K562 (cell line): ENCODE measurements at places on chromosomes 16 and 17. TPM values are rescaled to one million over a fixed set of nuclear protein-coding genes. Genes with fewer than 3 reads are reported as not detected.
A peak's percentile ranks its signal among the peaks of the same experiment; 100 is the strongest.

DNA sequence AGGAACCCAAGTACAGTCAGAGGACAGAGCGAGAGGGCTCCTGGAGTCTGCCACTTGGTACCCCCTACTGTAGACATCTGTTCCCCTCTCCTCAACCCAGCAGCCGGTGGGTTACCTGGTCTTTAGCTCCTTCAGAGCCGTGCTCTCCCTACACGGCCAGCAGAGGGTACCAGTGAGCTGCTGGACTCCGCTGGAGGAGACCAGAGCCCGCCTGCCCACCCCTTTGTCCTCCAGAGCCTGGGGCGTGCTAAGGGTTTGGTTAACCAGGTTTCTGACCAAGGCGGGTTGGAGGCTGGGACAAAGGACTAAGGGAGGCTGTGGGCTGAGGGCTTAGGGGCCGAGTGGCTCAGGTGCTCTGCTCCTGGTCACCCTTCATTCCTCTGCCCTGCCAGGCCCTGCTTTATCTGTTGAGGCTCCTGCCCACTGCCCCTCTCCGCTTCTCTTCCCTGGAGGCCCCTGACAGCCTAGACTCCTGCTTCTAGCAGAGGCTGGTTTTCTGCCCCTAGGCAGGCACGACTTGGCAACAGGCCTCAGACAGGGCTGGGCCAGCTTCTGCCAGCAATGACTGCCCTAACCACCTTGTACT, 2.7 kb upstream of the HSD11B2 start:
- no peak overlapping the region for H3K4me3 ChIP-seq
- H3K4me1 ChIP-seq: peaks cover 8% of the 10 kb centered on the region; the same call in 2 of the 3 replicates
- no peak overlapping the region for H3K27ac ChIP-seq
- no peaks in the 10 kb centered on the region for H3K36me3 ChIP-seq

GRCh38 chr17:51848451-51848850, 310.1 kb downstream of the CA10 start:
- no peaks in the 10 kb centered on the region for H3K27me3 ChIP-seq
- DNase-seq: no peak
- H3K4me3 ChIP-seq: no peak overlapping the region

- H3K27me3 ChIP-seq: peaks cover 59% of the 10 kb centered on the region
- H3K4me1 ChIP-seq: peaks cover 6% of the 10 kb centered on the region; the same call in 1 of the 2 replicates
- no peak for DNase-seq
- no peak overlapping the region for H3K4me3 ChIP-seq
Measured at GRCh38 chr16:84314814-84315213, 20.1 kb downstream of the WFDC1 start.

DNA sequence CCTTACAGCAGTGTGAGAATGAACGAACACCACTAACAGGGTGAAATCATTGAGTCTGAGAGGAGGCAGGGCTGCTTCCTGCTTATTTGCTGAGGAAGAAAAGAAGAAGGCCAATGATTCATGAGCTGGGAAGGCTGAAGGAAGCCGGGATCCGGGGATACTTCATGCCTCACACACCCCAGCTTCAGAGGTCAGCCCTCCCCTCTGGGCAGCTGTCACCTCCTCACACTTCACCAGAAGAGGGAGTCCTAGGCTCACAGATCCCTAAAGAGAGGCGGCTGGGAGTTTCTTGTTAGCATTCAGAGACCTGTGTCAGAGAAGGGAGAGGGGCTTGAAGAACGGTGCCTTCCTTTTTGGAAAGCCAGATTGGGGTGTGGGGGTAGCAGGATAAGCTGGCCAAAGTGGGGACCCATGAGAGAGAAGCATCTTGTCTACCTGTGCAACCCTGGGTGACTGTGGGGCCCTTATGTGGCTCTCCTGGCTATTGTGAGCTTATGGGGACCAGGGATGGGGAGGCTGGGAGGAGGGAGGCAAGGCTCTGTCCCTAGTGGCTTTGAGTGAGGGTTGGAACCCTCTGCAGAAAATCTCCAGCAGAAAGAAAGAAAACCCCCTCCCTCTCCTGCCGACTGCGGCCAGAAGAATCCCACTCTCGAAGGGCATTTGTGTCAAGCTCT, 94.6 kb downstream of the RGS9 start:
- no peaks in the 10 kb centered on the region for H3K36me3 ChIP-seq
- no peak overlapping the region for H3K27ac ChIP-seq
- peaks cover 12% of the 10 kb centered on the region for H3K4me1 ChIP-seq
- DNase-seq: peak; percentile 77
- peaks cover 10% of the 10 kb centered on the region; the same call in 1 of the 3 replicates for H3K27me3 ChIP-seq
- H3K4me3 ChIP-seq: no peak overlapping the region

DNA sequence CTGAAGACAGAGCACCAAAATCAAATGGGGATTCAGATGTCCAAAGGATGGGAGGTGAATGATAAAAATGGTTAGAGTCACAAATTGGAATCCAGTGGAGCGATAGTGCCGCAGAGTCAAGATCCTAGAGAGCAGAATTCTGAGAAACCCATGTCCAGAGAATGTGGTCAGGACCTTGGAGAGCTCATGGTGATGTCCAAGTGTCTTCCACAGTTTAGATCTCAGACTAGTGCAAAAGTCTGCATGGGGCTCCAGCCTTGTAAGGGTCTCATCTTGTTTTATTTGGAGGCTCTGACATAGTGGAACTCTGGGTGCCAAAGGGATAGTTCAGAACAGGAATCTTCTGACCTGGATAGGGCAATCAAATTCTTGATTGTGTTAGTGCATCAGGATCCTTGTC, 245.9 kb upstream of the HSBP1 start:
- DNase-seq: no peak
- no peak overlapping the region for H3K27ac ChIP-seq
- no peak overlapping the region for H3K4me3 ChIP-seq
- H3K36me3 ChIP-seq: no peaks in the 10 kb centered on the region
- no peaks in the 10 kb centered on the region for H3K27me3 ChIP-seq

DNA sequence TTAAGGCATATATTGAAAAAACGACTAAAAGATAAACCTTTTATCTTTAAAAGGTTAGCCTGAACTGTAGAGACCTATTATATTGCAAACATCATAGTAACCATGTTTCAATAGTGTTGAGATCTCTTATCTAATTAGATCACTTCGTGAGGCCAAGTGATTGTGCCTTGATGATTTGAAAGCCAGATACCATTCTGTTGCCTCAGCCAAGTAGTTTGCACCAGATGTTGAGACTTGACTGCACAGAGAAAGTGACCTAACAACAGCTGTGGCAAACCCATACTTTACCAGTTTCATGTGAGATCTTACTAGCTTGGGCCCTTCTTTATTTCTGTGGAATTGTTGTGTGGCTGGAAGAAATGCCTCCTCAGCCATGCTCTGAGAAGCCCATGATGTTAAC, 717.3 kb downstream of the KCNJ2 start:
- no peak overlapping the region for H3K4me3 ChIP-seq
- H3K36me3 ChIP-seq: no peaks in the 10 kb centered on the region
- no peak for DNase-seq
- H3K27ac ChIP-seq: no peak overlapping the region

DNA sequence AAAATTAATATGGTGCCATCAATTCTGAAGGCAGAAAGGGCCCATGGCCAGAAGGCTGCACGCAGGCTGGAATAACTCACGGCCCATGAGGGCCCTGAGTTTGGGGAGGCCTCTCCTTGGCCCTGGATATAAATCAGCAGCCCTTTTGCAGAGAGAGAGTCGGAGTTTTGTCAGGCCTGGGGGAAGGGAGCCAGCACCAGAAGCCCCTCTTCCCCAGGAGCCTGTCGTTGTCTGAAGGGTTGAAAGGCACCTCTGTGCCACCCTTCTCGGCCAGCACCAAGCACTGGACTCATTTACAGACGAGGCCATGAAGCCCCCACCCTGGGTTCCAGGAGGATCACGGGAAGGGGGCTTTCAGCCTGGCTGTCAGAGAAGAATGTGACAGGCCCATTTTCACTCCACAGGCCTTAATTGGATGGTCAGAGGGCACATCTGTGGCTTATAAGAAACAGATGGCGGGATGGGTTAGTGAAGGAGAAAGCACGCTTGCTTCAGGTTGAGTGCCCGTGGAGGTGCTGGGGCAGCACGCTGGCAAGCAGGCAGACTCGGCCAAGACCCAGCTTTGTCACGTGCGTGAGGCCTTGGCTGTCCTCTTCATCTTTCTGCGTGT, 140.6 kb downstream of the CLEC16A start:
- peaks cover 22% of the 10 kb centered on the region for H3K4me1 ChIP-seq
- peaks cover 4% of the 10 kb centered on the region; the same call in 2 of the 3 replicates for H3K36me3 ChIP-seq
- no peak overlapping the region for H3K4me3 ChIP-seq
- 0 out of 3 replicates have a peak overlapping the region, but pooled peaks have one; percentile 46 for H3K27ac ChIP-seq
- no peaks in the 10 kb centered on the region for H3K27me3 ChIP-seq

DNA sequence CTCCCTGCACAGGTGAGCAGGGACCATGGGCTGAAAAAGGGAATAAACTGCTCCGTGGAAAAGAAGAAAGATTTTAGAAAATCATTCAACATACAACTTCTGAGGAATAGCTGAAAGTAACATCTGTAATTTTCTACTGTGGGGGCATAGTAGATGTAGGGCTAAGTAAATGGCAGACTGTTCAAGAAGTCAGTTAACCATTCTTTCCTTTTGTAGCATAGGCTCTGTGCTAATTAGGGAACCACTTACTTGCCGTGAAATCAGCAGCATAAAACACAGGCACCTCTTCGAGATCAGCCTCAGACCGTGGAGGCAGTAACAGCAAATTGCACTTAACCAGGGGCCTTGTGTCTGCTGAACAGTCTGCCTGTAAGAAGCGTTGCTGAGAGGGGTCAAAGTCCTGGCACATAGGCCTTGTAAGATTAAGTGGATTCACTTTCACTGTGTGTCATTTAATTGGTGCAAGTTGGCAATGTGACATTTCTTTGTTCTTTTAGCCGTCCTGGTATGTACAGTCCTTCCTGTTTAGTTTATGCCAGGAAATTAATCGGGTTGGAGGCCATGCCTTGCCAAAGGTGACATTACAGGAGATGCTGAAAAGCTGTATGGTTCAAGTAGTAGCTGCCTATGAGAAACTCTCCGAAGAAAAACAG, 10.4 kb downstream of the COG1 start:
- H3K27me3 ChIP-seq: no peaks in the 10 kb centered on the region
- H3K27ac ChIP-seq: no peak overlapping the region
- H3K36me3 ChIP-seq: peaks cover 97% of the 10 kb centered on the region
- no peak for DNase-seq
- H3K4me3 ChIP-seq: no peak overlapping the region

DNA sequence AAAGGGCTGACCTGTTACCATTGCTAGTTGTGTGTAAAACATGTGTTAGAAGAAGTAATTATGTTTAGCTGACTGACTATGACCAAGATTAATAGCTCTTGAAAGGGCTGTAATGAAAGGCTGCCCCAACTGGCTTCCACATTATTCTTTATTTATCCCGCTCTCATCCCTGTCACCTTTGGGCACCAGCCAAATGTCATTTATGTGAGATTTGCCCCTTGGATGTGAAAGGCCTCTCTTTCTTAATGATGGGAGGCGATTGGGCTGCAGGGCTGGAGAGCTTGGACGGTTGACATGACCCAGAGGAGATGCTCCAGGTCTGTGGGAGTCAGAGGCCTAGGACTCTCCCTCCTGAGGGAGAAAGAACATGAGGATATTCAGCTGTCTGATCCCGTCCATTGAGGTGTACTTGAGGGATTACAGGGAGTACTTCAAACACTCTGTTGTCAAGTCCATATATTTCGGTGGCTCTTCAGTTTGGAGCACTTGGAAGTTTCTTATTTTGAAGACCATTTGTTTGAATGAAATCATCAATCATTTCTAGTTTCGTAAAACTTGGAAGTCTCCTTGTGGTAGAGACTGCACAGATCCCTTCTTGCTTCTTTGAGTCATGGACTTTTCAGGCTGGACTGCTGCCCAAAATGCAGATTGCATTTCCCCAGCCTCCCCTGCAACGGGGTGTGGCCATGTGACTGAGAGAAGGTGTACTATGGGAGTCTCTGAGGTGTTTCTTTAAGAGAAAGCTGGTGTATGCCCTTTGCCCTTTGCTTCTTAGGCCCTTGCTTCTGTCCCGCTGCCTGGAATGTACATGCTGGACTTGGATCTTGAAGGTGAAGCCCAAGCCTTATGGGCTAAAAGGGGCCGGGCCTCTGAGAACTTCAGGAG, 51.3 kb downstream of the FTO start:
- H3K36me3 ChIP-seq: no peaks in the 10 kb centered on the region
- no peaks in the 10 kb centered on the region for H3K4me1 ChIP-seq
- peak; percentile 58 for DNase-seq
- no peak overlapping the region for H3K4me3 ChIP-seq
- H3K27me3 ChIP-seq: no peaks in the 10 kb centered on the region

GRCh38 chr16:73251608-73252007, 203.7 kb upstream of the ZFHX3 start:
- no peaks in the 10 kb centered on the region for H3K27me3 ChIP-seq
- no peak for DNase-seq
- no peak overlapping the region for H3K4me3 ChIP-seq
- H3K27ac ChIP-seq: no peak overlapping the region
- H3K4me1 ChIP-seq: no peaks in the 10 kb centered on the region
- H3K36me3 ChIP-seq: no peaks in the 10 kb centered on the region

DNA sequence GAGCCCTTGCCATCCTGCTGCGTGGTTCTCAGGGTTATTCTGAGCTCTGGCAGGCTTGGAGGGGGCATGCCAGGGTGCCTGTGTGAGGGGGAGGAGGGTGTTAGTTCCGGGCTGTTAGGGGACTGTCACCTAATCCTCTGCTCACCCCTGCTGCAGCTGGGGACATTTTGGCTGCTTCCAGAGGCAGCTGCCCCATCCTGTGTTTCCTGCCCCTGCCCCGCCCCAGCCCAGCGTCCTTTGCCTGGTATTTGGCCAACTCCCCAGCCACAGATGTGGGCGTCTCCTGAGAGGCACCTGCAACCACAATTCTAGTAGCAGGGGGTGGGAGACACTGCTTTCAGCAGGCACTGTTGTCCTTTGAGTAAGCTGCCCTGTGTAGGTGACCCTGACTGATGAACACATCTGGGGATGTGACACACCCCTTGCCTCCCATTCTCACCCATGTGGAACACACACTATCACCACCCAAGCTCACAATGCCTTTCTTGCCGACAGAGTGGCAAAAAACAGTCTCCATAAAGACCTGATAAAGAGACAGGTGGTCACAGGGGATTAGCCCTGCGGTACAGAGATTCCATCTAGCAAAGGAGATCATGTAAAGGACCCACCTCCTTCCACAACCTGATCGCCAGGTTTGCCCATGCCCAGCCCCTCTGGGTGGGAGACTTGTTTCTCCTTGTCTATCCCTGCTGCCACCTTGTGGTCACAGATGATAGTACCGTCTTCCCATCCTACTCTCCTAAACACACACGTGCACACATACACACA, at the start of gene CHRNE:
CHRNE (minus strand) TSS at position 48 of the 768 bp plus-strand sequence; CDS start at position 13, 35 bp downstream.
- no peaks in the 10 kb centered on the region for H3K36me3 ChIP-seq
- peak within 1 kb of the TSS; percentile 30; the same call in 2 of the 3 replicates for H3K27ac ChIP-seq
- no peak within 1 kb of the TSS for H3K4me3 ChIP-seq
- peaks cover 14% of the 10 kb centered on the region for H3K4me1 ChIP-seq
- DNase-seq: peak; percentile 43
- no peaks in the 10 kb centered on the region for H3K27me3 ChIP-seq

NPIPB5 gene
- total RNA-seq: 98.1 and 118 TPM in 2 replicates

GOT2 gene
- 149 and 157 TPM in 2 replicates for total RNA-seq

STAC2 gene
- total RNA-seq: not detected in 2 replicates

ENPP7 gene
- total RNA-seq: not detected in 2 replicates
